ENCODE measurements at places on chromosomes 1 and 21.

GRCh38 chr1:215992620-215993019, 425.5 kb downstream of the KCTD3 start:
- DNase-seq, result peak; percentile 9

DNA sequence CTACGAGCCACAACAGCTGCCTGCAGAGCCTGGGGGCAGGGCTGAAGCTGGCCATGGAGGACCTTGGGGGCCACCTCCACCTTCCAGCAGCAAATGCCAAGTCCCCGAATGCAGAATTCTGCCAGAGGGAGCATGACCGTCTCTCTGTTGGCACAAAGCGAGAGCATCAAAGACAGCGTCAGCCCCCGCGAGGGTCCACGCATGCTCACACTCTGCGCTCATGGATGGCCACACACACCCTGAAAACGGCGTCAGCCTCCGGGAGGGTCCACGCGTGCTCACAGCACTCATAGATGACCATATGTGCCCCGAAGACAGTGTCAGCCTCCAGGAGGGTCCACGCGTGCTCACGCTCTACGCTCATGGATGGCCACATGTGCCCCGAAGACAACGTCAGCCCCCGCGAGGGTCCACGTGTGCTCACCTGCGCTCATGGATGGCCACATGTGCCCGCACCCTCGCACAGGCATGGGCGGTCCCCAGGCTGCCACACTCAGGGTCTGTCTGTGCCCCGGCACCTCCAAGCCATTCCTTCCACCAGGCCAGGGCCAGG, 46.5 kb downstream of the MORN1 start:
- DNase-seq, result no peak

- no peak for DNase-seq
These were observed 28.2 kb upstream of the KLHDC7A start for GRCh38 chr1:18452550-18452949.

DNA sequence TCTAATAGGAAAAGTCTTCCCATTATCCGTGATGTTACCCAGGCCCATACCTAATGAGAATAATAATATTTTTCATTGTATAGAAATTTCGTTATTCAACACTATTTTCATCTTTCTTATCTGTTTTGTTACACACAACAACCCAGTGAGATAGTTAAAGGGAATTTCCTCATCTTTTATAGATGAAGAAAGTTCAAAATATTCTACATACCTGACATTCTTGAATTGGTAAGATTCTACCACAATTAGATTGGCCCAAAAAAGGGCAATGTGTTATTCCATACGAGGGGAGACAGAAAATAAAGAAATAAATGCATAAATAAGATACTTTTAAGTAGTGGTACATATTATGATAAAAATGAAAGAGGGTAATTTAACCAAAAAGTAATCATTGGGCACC, 405.5 kb upstream of the ADAMTS5 start:
- DNase-seq, result no peak

DNA sequence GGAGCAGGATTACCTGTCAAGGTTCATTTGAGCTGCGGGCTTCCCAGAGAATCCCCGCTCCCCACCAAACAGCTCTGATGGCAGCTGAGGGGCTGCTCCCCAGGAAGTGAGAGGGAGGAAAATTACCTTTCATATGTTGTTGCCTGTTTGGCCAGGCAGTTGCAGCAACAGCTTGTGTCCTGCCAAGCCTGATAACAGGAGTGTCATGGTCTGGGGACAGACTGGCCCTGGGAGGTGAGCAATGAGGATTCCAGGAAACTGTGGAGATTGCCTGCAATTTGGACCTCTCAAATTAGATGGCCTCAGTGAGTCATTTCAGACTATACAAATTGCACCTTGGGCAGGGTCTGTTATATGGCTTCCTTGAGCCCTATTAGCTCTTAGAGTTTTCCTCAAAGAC, 189.3 kb downstream of the PTPRU start:
- DNase-seq, result no peak

DNA sequence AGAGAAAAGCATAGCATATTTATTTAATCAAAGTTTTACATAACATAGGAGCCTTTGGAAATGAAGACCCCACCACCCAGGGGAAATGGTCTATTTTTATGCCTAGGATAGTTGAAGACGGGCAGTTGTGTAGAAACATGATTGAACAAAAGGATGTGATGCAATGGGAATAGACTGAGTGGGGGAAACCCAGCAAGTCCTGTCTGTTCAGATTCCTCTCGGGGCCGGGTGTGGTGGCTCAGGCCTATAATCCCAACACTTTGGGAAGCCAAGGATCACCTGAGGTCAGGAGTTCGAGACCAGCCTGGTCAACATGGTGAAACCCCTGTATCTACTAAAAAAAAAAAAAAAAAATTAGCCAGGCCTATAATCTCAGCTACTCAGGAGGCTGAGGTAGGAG, 298.3 kb downstream of the MATN1 start:
- no peak for DNase-seq

GRCh38 chr1:38448893-38449292, 402.3 kb upstream of the POU3F1 start:
- no peak for DNase-seq

DNA sequence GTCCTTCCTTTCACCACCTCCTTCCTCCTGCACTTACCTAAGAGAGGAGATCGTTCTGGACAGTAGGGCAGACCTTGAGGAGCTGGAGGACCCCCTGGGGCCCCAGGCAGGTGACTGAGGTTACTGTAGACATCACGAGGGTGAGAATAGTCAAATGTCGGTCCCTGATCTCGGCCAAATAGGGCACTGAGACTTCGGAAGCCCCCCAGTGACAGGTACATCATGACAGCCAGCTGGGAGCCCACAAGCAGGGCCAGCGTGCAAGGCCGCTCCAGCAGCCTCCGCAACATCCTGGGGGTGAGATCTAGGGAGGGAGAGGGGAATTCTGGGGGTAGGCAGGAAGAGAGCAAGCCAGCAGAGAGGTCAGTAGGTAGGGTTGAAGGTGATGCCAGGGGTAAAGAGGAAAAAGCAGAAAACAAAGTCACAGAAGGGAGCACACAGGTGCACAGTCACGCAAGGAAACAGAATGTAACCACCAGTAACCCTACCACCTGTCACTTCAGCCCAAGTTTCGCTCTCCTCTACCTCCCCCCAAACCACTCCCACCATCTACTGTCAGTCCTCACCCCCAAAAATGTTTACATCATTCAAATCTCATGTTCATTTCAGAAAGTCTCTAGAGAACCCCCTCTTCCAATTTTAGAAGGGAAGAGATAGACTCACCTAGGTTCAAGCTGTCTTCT, 1.4 kb downstream of the B4GALT3 start:
- DNase-seq, result no peak

GRCh38 chr21:20377250-20377649, 621.0 kb upstream of the NCAM2 start:
- DNase-seq, result no peak

DNA sequence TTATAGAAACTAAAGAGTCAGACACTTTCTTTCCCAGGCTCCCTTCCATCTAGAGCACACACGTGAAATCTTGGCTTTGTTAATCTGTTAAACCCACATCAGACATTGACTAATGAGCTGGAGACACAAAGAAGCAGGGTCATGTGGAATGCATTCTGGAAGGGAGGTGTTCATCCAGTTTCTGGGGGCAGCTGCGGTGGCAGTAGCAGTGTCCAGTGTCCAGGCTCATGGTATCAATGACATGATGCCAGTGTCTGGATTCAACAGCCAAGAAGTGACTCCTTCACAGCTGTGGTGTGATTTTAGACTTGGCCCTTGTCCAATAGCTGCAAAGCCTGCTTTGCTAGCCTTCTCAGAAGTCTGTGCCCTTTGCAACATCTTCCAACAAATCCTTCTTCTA, 95.2 kb downstream of the NTPCR start:
- DNase-seq, result peak; percentile 8

GRCh38 chr1:82273816-82274215, 473.1 kb downstream of the ADGRL2 start:
- DNase-seq, result no peak

GRCh38 chr1:162384116-162384515, 2.6 kb downstream of the C1orf226 start:
- no peak for DNase-seq

GRCh38 chr1:221549815-221550214, 192.1 kb downstream of the DUSP10 start:
- no peak for DNase-seq

DNA sequence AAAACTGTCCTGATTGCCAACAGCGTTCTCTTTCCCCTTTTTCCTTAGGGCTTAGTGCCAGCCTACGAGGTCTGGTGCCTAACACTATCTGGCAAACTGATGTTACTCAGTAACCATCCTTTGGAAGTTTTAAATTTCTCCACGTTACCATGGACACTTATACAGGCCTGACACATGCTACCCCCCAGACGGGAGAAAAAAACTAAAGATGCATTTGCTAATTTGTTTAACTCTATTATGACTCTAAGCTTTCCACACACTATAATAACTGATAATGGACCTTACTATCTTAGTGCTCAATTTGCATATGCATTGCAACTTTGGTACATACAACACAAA, 36.8 kb downstream of the CLCA1 start:
- DNase-seq, result no peak

DNA sequence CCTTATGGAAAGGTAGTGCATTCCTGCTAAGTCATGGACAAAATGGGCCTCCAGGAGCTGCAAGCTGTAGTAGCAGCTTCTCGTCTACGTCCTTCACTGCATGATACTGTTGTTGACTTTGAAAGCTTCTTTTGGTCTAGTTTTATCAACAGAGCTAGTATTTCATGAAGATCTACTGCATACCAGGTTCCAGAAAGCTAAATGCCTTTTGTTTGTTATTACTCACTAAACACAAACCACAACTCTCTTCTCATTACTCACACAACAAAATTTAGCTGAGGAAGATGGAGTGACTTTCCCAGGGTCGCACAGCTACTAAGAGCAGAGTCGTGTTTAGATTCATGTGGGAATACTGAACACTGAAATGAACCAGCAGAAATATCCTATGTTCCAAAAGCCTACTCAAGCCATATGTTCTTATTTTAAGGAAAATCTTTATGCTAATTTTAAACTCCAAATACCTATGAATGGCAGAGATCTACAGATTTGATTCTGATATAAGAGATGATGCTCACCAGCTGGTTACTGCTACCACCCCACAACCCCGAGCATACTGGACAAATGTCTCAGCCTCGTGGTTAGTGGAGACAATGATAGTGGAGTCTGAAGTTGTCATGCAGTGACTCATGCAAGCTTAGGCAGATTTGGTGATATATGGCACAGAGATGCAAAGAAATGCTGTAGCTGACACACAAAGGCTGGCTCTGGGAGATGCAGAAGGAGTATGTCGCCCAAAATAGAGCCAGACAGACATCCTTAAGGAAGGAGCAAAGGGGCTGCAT, 20.6 kb downstream of the PGBD2 start:
- no peak for DNase-seq

GRCh38 chr1:115677565-115677964, 35.8 kb downstream of the VANGL1 start:
- DNase-seq, result no peak

DNA sequence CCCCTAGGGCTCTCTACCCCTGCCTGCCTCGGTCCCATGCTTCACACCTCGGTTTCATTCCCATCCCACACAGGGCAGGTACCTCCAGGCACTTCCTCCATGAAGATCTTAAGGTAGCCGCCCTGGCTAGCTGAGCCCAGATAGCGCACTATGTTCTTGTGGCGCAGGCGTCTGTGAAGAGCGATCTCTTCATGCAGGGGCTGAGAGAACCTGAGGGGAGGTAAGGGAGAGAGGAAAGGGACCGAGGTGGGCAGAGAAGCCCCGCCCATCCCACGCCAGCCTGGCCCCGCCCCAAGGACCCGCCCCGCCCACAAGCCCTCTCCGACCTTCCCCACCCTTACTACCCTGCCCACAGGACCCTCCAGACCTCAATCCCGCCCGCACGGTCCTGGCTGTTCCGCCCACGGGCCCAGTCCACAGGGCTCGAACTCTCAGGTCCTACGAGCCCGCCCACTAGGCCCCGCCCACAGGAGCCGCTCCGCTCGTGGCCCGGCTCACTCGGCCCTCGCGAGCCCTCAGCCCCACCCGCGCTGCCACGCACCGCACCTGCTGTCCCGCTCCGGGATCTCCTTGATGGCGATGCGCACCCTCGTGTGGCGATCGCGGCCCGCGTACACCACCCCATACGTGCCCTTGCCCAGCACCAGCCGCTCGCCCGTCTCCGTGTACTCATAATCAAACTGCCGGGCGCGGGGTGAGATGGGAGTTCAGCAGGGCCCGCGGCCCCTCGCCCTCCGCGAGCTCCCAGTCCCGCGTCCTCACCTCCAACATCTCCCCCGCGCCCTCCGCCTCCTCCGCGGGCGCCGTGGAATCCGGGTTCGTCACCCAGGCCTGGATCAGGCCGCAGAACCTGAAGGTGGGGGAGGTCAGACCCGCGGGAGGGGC, 6.4 kb downstream of the MAP3K6 start:
- no peak for DNase-seq

DNA sequence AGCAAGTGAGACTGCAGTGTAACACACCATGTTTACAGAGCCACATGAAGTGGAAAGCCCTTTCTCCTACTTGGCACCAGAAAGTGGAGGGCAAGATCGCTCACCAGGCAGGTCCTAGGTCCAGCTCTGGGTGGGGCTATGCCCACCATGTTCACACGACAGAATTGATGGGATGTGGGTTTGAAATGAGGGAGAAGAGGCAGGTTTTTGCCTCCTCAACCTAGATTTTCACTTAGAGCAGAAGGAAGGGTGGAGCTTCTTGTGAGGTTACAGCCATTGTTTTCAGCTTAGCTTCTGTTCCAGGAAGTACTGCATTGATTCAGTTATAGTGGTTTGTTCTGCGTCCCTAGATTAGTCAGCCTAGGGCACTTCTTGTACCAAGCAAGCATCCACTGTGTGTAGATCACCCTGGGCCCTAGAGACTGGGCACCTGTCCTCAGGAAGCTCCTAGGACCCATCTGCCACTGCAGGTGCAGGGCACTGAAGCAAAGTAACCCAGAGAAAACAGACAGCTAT, 2.3 kb downstream of the CD53 start:
- DNase-seq, result no peak

- DNase-seq, result no peak
These were observed 170.5 kb upstream of the FGGY start for GRCh38 chr1:59126366-59126765.

GRCh38 chr1:192342842-192343241, 26.1 kb downstream of the RGS21 start:
- DNase-seq, result no peak

DNA sequence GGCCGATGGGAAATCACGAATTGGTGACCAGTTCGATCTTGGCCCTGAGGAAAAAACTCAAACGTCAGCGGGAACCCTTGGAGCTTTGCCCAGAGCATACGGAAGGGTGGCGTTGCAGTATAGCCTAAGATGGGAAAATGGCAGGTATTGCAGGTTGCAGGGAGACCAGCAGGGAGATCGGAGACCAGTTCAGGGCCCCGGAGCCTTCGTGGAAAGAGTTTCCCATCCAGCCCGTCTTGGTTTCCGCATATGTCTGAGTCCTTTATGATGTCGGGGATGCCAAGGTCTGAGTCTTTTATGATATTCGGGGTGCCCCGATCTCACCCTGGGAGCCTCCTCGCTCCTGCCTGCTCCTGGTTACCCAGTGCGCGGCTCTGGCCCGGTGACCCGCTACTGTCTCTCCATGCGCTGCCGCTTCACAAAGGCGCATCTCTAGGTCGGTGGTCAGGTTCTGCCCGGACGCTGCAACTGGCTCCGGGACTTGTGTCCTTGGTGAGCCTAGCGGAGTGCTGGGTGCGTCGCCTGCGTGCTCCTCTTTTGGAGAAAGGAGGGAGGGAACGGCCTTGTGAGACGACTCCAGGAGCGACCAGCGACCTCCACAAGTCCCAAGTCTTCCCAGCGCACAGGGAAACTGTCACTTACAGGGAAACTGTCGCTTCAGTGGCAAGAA, 94.2 kb downstream of the PRKAB2 start:
- DNase-seq, result no peak

- DNase-seq, result no peak
These were observed 7.9 kb downstream of the TFAP2E start for GRCh38 chr1:35580949-35581388.
